ENCODE measurements at places on chromosomes 11 and 22.

DNA sequence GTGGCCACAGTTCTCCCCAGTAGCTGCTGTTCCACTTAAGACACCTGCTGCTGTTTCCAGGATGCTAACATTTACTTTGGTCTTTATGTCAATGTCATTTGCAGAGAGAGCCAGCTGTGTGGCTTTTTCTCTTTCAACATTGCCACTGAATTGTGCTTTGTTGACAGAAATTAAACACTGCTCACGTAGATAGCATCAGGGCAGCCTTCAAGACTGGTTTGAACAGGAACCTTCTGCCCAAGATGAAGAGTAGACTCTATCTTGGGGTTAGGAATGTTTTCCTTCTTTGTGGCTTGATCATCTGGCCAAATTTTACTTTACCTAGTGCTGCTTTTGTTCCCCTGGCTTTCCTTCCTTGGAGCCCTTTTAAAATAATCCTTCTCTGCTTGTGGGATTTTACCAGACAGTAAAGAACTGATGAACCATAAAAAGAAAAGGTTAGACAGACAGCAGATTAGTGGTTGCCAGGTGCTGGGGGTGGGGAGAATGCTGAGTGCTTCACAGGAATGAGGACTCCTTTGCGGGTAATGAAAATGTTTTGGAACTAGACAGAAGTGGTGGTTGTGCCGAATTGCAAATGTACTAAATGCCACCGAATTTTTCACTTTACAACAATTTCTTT, 22.7 kb upstream of the XBP1 start:
- DNase-seq: peak; percentile 84

GRCh38 chr11:27973851-27974536, 134.0 kb downstream of the KIF18A start:
- no peak for DNase-seq

DNA sequence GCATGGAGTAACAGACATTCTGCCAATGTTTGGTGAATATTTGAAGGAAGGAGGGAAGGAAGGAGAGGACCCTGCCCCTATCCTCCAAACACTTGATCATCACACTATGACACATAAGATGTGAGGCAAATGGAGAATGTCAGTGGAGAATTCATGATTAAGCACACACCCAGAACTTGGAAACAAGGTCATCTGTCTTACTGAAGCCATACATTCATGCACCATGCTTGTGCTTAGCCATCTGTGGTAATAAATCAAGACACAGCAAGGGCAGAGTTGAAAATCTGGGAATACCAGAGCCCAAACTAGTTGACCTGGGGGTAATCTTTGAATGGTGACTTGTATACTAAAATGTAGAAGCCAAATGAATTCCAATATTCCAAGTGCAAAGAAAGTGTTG, 7.9 kb upstream of the TIMP3 start:
- no peak for DNase-seq

- no peak for DNase-seq
These were observed 59.8 kb upstream of the WNT7B start for GRCh38 chr22:46036558-46037408.

GRCh38 chr11:2586793-2587131, 113.0 kb downstream of the KCNQ1OT1 start:
- DNase-seq: no peak
